ENCODE measurements at places on chromosomes 12 and 14.

DNA sequence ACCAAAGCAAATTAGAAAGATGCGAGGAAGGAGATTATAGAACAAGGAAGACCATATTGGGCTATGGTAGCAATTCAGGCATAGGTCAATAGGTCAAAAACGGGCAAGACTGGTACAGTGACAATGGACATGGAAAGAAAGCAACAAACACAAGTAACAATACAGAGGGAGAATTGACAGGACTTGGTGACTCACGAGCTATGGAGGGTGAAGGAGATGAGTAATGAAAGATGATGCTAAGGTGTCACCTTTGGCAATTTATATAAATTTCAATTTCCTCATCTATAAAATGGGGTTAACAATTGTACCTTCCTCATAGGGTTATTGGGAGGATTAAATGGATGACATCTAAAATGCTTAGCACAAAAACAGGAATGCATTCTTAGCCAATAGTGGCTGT is 15.1 kb upstream of the DUSP16 start:
- no peak for DNase-seq

DNA sequence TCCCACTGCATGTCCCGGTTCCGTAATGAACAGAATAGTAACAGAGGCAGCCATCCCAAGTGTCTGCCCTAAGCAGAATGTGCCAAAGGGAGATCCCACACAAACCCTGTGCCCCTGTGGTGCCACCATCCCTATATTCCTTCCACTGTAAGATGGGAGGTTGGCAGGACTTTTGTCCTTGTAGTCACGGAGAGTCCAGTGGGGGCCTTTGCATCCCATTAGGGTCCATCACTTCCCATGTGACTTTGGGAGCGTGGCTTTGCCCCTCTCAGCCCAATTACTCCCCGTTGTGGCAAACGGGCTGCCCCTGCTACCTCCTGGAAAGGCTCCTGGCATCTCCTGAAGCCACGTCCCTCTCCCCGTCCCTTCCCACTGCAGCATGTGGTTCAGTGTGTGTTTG is 189.5 kb upstream of the FKBP4 start:
- DNase-seq = no peak

- no peak for DNase-seq
Measured at GRCh38 chr14:87497301-87497700, 495.7 kb downstream of the GALC start.

DNA sequence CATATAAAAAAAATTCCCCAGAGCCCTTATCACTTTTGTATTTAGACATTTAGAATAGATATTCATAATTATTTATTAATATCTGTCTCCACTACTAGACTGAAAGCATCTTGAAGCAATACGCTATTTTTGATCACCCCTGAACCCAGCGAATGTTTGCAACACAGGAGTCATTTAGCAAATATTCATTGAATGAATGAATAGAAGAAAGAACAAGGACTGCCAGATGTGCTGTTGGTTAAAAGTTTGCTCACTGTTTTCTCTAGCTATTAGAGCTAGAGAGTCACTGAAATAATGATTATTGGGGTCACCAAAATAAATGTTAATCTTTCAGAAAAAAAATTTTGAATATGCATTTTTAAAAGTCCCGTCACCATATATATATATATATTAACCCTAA is 174.3 kb downstream of the ACSS3 start:
- no peak for DNase-seq

DNA sequence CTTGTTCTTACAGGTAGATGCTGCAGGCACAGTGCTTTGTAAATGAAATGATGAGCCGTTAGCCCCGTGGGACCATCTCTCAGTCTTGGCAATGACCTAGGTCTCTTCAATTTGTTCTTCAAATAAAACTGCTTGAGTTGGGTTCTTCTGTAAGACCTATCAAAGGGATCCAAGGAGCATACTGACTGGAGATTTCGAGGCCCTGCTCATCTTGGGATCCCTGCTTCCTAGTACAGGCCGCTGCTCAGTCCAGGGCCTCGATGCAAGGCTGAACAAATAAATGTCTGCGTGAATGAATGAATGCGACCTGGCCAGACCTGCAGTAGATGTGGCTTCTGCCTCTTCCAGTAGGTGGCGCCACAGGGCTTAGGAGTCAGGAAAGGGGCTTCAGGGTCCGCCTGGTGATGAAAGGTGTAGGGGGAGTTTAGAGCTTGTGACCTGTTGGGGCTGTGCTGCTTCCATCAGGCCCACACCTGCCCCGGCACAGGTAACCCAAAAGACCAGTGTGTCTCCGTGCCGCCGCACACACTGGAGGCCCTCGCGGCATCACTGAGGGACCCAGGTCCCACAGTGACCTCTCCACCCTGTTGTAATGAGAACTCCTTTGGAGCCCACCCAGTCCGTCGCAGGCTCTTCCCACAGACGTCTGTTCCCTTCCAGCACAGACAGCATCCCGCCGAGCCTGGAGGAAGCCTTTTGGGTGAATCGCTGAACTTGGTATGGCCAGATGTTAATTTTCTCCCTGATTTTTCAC is 4.4 kb downstream of the CACNA1C start:
- no peak for DNase-seq

GRCh38 chr12:107612508-107612907 is 73.1 kb upstream of the PWP1 start:
- DNase-seq = no peak

- no peak for DNase-seq
Measured at GRCh38 chr14:68789821-68790643, 2.8 kb downstream of the ZFP36L1 start.

- no peak for DNase-seq
Measured at GRCh38 chr14:35079742-35080141, 33.7 kb downstream of the FAM177A1 start.

DNA sequence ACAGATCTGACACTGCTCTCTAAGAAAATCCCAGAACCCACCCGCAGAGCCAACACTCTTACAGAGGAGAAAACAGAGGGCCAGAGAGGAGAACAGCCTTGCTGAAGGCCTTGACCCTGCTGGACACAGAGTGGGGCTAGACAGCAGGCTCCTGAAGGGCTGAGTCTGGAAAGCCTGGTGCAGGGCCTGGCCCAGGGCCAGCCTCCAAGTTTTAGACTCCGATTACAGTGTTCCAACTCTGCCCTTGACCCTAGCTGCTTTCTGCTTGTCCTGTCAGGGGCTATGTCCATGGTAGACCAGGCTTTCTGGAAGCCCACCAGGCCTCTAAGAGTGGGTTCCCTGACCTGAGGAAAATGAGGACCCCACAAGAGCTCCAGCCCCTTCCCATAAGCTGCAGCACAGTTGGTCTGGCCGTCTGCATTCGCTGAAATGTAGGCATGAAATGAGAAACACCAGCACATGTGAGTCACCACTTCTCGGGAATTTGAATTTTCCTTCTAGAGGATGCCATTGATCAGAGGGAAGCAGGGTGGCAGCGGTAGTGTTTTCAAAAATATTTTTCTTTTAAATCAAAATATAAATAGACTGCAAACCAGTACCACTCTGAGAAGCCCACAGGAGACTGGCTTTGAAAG is 154.4 kb downstream of the CALM1 start:
- DNase-seq = no peak

DNA sequence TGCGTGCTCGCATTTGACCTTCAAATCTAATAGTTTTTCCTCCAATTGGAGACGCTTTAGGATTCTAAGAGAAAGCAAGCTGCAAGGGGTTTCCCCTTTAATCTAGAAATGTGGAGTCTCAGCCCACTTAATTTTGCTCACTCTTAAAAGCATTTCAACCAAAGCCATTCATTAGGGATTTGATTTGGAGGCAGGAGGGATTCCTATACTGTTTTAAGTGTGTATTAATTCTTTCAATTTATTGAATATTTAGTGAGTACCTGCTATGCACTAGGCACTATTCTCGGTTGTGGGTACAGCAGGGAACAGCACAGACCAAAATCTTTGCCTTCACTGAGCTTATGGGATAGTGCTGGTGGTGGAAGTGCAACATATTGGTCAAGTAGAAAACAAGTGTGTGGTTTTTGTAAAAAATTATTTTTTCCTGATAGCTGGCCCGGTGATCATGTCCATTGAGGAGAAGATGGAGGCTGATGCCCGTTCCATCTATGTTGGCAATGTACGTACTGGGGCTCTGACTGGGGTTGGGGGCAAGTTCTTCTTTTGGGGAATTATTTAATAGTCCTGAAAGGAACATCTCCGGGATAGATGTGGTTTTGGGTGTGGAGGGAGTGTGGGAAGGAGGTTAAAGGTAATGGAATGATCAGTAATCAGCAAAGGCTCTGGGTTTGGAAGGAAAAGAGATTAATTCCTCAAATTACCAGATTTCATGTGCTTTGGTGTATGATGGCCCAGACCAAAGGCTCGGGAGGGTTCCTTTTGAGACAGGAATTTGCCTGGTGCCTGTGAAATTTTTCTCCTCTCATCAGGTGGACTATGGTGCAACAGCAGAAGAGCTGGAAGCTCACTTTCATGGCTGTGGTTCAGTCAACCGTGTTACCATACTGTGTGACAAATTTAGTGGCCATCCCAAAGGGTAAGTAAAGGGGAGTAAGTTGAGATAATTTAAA is 1.6 kb downstream of the PABPN1 start:
- no peak for DNase-seq

GRCh38 chr12:101653503-101653902 is 43.9 kb upstream of the CHPT1 start:
- DNase-seq = no peak

DNA sequence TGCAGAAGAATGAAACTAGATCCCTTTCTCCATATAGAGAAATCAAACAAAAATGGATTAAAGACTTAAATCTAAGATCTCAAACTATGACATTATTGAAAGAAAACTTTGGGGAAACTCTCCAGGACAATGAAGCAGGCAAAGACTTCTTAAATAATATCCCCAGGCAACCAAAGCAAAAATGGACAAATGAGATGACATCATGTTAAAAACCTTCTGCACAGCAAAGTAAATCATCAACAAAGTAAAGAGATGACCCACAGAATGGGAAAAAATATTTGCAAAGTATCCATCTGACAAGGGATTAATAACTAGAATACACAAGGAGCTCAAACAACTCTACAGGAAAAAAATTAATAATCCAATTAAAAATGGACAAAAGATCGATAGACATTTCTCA is 101.0 kb downstream of the RALGAPA1 start:
- no peak for DNase-seq

DNA sequence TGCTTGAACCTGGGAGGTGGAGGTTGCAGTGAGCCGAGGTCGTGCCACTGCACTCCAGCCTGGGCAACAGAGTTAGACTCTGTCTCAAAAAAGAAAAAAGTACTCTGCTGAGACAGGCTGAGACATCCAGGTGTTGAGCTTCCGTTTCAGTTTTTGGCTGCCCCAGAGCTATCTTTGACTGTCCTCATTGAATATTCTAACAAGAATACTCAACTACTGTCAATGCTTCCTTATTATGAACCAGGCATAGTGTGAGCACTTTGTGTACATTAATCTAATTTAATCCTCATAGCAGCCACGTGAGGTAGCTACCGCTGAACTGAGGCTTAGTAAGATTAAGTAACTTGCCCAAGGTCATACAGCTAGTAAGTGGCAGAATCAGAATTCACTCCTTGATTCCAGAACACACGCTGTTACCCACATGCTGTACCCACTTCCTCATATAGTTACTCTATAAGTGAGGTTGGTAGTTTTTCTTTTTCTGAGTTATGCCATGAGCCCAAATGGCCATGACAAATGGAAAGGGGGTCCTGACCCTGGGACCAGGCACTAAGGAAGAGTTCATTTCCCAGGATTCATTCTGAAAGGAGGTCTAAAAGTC is 11.3 kb downstream of the ALDH1L2 start:
- no peak for DNase-seq

GRCh38 chr14:89927186-89927865 is 27.2 kb downstream of the EFCAB11 start:
- DNase-seq = no peak

DNA sequence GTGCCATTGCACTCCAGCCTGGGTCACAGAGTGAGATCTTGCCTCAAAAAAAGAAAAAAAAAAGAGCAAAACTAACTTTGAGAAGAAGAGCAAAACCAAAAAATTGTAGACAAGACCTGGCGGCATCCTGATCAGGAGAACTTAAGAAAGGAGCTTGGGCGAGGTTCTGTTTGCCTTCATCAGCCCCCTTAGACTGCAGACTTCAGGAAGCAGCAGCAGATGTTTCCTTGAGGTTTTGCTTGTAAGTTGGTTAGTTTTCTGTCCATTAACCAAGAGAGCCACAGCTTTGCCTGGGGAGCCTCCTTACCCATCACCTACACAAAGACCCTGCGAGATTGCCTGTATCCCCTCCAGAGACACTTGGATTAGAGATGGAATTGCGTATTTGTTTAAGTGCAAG is 189.0 kb downstream of the AACS start:
- DNase-seq = no peak

DNA sequence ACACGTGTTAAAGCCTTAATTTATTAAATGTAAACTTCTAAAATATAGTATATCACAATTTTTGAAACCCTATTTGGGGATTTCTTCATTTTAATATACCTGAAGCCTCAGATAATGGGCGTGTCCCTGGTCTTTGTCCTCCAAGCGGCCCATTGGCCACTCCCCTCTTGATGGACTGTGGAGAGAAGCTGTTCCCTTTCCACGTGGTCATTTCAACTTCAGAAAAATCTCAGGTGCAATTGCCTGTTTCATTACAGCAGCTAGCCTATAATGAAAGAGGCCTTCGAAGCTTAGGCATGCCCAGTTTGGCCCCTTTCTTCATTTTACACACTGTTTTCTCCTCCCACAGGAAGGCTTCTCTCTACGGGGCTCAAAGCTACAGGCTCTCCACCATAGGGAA is 131.4 kb upstream of the ARHGAP5 start:
- no peak for DNase-seq

GRCh38 chr12:95756362-95756761 is 34.2 kb downstream of the NTN4 start:
- DNase-seq = no peak

- no peak for DNase-seq
Measured at GRCh38 chr12:20039562-20039961, 328.8 kb upstream of the PDE3A start.

DNA sequence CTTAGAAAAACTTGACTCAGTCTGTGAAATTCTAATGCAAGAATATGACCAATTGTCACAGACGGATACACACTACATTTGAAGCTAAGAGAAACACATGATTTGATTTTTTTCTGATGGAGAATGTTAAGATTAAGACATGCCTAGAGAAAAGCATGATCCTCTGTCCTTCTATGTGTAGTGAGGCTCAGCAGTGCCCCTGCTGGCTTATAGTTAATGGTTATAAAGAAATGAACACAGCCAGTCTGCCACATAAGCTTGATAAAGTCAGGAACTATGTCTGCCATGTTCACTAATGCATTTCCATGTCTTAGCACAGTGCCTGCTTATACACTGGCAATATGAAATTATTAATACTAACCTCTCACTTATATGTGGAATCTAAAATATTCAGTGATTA is 168.1 kb upstream of the DAAM1 start:
- no peak for DNase-seq

DNA sequence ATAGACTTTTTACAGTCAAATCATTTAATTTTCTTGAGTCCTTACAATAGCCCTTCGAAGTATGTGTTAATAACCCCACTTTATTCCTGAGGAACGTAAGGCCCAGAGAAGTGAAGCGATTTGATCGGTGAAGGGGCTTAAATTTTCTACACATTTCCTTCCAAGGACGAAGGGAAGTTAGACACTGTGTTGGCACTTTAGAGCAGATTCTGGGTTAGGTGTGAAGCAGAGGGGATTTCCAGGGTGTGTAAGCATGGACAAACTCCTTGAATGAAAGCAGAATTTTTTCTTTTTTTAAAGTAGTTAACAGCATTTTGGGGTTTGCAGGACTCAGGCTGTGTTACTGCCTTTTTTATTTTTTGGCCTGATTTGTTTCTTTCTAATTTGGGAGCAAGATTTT is 38.9 kb downstream of the PRORP start:
- no peak for DNase-seq
